Stimulated activated CD4-positive, alpha-beta T cell treated with anti-CD3 and anti-CD28 coated beads, TNF-alpha, amount 100 ng/mL, for 1 hour (primary cell): ENCODE measurements at places on chromosomes 13 and 19.

- DNase-seq, result no peak
Observed at GRCh38 chr19:46081928-46082727, 41.3 kb upstream of the IGFL4 start.

- no peak for DNase-seq
Observed at GRCh38 chr13:41384749-41385503, 72.4 kb upstream of the RGCC start.

DNA sequence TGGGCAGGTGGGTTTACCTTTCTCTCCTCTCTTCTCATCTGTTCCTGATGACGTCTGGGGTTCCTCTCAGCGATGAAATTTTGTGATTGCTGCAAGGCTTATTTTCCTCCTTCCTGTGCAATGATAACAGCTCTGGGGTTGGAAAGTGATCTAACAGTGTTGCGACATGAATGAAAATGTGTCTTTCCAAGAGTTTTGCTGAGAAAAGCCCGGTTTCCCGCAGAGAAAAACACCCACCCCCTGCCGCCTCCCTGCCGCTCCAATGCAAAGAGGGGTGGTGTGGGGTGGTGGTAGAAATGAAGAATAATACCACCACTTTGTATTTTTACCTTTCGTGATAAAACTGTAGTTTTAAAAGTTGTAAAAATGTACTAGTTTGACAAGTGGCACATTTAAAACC lies 232.0 kb downstream of the OLFM4 start:
- no peak for DNase-seq

- no peak for DNase-seq
Observed at GRCh38 chr13:28641600-28641926, 17.4 kb upstream of the POMP start.

GRCh38 chr13:33483471-33483870 lies 197.9 kb upstream of the STARD13 start:
- no peak for DNase-seq

DNA sequence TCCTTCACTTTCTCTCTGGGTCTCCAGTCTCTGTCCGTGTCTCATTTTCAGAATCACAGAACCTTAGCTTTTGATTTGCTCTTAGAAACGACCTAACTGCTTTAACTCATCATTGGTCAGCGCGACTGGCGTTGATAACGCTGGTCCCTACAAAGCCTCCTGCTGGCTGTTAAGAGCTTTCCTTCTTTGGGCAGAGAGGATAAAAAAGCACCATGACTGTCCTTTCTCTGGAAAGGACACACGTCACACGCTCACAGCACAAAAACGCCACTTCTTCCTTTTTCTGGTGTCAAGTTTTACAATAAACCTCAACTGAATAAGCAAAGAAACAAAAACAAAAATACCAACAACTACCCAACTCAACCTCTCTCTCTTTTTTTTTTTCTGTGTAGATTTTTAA lies 1.7 kb upstream of the KLK12 start:
- no peak for DNase-seq

DNA sequence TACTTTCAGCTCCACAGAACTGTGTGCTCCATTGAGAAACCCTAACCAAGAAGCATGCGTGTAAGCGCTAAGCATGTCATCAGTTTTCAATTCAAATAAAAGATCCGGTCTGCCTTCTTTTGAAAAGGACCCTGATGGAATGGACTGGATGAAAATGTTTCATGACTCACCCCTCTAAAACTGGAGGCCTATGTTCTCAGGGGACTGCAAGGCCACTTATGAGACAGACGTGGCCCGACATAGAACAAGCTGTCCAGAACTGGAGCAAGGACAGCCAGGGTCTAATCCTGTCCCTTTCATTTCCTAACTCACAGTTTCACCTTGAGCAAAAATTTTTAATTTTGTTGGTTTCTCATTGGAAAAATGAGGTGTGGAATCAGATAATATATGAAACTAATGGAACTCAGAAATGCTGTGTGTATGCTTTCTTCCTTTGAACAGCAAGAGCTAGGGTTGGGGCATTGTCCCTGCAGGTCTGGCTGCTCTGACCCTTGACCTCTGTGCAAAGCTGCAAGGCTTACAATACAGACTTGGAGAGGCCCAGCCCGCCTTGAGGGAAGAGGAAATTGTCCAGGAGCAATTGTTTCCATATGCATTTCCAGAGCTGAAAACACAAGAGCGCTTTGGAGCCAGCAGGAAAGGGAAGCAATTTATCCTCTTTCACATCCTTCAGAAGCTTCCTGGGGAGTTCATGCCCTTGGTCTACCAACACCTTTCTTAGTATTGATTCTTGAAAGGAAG lies 553.4 kb upstream of the KLF12 start:
- no peak for DNase-seq

- DNase-seq, result no peak
Observed at GRCh38 chr19:3359919-3360420, 6.4 kb upstream of the NFIC start.

- no peak for DNase-seq
Observed at GRCh38 chr13:93982179-93982918, 497.1 kb downstream of the DCT start.

- no peak for DNase-seq
Observed at GRCh38 chr13:30880151-30880855, 25.8 kb upstream of the MEDAG start.

DNA sequence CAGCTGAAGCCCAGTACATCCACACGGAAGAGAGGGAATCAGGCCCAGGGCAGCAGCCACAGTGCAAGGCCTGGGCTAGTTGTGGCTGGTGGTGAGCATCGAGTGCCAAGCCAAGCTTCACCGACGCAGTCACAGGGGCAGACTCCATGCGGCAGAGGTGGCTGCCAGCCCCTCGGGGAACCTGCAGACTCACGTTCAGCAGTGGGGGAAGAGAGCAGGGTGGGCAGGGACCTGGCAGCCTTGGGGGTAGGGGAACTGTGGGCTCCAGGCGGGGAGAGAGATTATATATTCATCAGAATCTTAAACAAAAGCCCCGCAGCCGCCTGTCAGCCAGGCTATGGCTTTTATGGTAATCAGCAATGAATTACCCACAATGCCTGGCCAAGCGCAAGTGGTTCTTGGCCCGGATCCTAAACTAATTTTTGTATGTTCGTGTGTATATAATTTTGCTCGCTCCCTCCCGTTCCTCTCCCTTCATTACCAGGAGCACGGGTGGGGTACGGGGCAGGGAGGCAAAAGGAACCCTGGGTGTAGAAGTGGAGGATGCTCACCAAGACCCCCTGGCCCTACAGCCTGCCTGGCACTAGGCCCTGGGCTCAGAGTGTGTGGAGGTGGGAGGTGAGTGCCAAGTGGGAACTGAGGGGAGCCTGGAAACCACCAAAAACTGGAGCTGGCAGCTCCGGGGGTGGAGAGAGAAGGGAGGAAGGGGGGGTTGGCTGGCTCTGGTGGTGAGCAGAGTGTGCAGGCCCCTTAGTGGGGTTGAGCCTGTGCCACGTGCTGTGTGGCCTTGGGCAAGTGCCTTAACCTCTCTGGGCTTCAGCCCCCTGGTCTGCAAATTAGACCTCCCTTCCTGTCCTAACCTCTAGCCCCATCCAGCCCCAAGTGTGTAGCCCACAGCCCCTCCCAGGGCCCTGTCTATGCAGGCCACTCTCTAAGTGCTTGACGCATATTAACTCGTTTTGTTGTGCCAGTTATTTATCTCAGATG lies 31.9 kb downstream of the PTPRS start:
- no peak for DNase-seq

DNA sequence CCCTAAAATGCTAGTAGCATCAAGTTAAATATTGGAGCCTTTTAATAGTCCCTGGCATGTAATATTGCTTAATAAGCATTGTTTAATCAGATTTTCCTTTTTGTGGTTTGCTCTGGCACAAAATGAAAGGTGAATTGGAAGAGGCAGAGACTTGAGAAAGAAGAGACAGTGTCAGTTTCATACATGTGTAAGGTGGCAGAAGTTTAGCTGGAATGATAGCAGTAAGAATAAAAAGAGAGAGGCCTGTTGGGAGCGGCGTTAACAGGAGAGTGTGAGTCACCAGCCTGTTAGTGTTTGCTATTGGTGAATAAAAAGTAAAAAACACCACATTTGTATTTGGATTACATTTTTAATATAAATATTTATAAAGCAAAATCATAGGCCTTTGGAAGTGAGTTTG lies 145.3 kb downstream of the PDS5B start:
- no peak for DNase-seq

GRCh38 chr19:3645726-3646125 lies 19.1 kb upstream of the CACTIN start:
- DNase-seq, result no peak

GRCh38 chr13:79602936-79603335 lies 122.0 kb downstream of the NDFIP2 start:
- no peak for DNase-seq

DNA sequence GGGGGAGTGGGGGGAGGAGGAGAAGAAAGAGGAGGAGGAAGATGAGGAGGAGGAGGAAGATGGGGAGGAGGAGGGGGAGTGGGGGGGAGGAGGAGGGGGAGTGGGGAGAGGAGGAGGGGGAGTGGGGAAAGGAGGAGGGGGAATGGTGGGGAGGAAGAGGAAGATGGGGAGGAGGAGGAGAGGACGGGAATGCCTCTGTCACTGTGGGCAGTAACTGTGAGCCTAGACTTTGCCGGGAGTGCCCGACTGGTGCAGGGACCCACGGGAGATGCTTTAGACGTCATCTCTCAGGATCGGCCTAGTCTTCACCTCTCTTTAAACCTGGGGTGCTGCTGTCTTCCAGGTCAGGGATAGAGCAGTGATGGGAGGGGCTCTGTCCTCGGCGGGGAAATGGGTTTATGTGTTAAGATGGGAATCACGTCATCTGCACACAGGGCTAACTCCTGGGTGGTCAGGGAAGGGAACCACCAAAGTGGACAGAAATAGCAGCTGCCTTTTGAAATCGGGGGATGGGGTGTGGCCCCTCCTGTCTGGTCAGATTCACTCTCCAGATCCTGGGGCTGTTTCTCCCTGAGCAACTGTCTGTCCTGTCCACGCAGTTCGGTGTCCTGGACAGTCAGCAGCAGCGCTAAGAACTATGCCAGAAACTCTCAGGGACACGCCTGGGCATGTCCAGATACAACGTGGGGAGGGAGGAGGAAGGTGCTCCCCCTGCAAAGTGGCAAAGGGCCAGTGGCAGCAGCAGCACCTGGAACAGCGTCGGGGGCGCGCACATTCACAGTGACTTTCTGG lies 26.9 kb downstream of the GAS6 start:
- DNase-seq, result no peak

DNA sequence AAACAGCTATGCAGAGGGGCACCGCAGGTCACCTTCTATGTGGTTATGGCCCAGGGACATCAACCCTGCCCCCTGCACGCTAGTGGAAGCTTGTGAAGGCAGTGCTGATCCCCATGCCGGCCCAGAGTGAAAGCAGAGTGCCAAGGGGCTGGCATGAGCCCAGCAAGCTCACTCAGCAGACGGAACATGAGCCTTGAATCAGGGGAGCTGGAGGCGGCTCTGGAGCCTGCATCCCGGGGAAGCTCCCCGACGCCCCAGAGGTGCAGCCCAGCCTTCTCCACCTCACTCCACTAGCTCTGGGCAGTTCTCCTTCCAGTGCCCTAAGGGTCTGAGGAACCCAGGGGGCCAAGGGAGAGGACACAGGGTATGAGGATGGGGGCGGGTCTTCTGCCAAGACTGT lies 19.0 kb upstream of the ISYNA1 start:
- no peak for DNase-seq

DNA sequence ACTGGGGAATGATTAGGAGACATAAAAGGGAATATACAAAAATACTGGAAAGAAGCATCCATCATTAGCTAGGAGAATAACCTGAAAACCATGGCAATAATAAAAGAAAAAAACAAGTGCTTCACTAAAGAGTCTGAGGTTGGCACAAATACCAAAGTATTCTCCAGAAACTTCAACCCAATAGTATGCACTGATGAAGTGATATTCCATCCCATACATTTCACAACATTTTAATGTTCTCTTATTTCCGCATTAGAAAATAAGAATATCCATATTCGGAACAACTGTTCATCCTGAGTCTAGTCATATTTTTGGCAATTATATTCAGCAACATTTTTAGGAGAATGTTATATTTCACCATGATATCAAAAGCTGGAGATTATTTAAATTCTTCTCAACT lies 116.2 kb downstream of the POSTN start:
- no peak for DNase-seq

DNA sequence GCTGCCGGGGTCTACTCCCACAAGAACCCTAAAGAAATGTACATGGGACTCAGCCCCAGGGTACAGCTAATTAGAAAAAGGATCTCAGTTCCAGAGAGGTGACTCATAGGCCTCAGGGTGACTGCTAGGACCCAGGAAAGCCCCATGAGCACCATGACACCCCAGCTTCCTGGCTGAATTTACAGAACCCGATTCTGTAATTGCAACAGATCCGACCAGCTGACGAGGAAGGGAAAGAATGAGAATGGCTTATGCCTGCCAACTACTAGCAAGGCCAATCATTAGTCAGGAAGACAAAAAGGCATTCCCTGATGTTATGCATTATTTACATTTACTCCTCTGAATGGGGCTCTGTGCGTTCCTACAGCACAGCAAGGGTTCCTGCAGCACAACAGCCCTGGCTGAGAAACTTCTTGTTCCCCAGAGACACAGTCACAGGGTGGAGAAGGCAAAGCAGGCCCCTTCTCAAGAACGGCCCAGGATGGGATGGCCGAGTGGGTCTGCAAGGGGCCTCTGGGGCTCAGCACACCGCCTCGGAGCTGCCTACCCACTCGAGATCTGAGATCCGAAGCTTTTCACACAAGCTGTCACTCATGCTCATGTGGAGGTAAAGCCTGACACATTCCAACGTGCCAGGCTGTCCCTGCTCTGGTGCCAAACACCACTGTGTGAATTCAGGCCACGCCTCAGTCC lies 27.2 kb downstream of the PBX4 start:
- DNase-seq, result peak; percentile 53

- no peak for DNase-seq
Observed at GRCh38 chr19:1655131-1655981, 2.9 kb upstream of the TCF3 start.

DNA sequence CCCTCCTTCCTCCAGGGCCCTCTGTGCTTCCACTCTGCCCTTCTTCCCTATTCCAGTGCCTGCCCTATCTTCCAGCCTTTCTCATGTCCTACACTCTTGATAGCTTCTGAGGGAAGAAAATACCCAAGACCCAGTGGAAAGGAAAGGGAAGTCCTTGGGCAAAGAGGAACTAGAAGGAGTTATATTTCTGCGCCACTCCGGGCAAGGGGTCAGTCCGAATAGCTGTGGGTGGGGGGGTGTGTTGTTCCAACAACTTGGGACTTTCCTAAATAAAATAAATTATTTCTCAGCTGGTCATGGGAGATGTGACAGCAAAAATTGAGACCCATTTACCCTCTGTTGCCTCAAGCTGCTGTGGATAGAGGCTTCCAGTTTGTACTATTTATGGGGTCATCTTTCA lies 23.2 kb downstream of the CABP5 start:
- no peak for DNase-seq

DNA sequence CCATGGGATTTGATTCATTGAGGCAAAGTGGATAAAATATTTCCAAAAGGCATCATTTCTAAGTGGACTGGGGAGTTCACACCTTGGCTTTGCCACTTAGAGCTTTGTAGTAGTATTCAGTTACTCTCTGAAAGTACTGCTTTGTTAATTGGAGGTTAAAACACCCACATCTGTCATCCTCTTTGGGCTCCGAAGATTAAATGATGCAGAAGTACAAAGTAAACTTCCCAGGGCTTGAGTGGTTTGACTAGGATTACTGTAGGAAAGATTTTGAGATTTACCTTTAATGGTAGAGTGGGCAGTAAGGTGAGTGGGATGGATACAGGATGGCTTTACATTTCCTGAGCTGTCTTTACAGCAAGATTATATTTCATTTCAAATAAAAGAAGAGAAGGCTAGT lies 42.4 kb downstream of the WASF3 start:
- DNase-seq, result no peak

GRCh38 chr13:32622827-32623226 lies 36.6 kb downstream of the PDS5B start:
- no peak for DNase-seq
